ENCODE measurements at places on chromosomes 11 and 22.

DNA sequence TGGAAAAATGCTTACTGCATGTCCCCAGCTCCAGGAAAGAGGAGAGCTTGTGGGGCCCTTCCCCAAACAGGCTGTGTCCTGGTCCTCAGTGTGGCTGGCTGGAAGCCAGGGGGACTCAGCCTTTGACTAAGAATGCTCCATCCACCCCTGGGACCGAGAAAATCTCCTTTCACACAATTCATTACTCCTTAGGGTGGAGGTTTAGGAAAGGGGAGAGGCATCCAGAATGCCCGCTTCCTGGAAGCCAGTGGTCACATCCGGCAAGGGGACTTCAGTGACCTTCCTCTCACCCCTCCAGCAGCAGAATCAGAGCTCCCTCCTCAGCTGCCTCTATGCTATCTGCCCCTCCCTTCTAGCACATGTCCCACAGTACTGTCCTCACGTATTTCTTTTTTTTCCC lies 21.9 kb downstream of the ATG16L2 start:
- DNase-seq: no peak

GRCh38 chr22:38104084-38104483 lies 6.4 kb downstream of the BAIAP2L2 start:
- DNase-seq: no peak

DNA sequence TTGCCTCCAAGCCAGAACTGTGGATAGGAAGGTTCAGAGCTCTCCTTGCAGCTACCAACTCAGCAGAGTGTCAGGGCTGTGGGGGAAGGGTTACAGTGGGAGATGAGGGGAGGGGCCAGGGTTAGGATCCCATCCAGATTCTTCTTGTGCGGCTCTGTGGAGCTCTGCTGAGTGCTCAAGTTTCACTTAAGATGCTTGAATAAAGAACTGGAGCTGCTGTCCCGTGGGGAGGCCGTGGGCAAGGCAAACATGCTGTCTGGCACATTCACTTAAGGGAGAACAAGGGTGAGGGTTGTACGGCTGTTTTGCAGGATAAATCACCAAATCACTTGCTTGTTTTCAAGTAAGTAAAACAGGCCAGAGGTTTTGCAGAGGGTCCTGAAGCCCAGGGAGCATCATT lies 197.1 kb downstream of the FAM76B start:
- DNase-seq: peak; percentile 57

- DNase-seq: peak; percentile 71
Measured at GRCh38 chr11:27700351-27701301, at the start of gene BDNF. Gene BDNF (minus strand): TSS chr11:27700455. CDS start chr11:27658564, 41,891 bp downstream.

DNA sequence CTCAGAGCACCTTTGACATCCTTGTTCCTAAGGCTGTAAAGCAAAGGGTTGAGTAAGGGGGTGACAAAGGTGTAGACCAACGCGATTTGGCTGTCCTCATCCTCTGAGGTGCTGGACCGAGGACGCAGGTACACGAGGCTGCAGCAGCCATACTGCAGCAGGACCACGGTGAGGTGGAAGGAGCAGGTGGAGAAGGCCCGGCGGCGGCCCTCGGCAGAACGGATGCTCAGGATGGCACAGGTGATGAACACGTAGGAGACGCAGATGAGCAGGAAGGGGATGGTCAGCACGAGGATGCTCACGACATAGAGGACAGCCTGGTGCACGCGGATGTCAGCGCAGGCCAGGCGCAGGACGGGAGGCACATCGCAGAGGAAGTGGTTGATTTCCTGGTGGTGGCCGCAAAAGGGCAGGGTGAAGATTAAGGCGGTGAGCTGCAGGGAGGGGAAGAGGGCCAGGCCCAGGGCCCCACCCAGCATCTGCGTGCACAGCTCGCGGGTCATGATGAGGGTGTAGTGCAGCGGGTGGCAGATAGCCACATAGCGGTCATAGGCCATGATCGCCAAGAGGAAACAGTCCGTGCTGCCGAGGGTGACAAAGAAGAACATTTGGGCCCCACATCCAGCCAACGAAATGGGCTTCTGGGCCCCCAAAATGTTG lies 632 bp downstream of the OR10Q1 start:
- DNase-seq: no peak

- no peak for DNase-seq
Measured at GRCh38 chr11:95335989-95336388, 105.0 kb upstream of the SESN3 start.

DNA sequence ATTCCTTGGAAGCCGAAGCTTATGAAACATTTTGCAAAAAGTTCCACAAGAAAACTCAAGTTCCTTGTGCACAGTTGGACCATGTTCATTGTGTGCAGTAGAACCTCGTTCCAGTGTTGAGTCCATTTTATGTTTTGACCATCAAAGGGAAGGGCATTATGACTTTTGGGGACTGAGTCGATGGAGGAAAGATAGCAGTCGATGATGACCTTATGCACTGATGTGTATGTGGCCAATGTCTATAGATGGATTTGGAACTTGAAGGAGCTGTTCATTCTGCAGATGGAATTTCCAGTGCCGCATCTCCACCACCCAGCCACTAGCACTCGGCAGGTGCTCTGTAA lies 71.5 kb upstream of the IGLL5 start:
- DNase-seq: no peak

GRCh38 chr11:94757037-94757735 lies 11.0 kb upstream of the AMOTL1 start:
- no peak for DNase-seq
